Articular chondrocyte of knee joint (primary cell): ENCODE measurements at places on chromosomes 2 and 18. TPM values are rescaled to one million over a fixed set of nuclear protein-coding genes. Genes with fewer than 3 reads are reported as not detected.

Gene SRD5A2
- total RNA-seq = not detected in 2 replicates

Gene GPD2
- 96.6 and 110 TPM in 2 replicates for total RNA-seq

Gene IL36B
- total RNA-seq = not detected in 2 replicates

Gene MYL1
- total RNA-seq = 0.39 and 1.4 TPM in 2 replicates

Gene SAG
- not detected in 2 replicates for total RNA-seq

Gene UGT1A10
- total RNA-seq = not detected in 2 replicates

Gene LINC00305
- not detected in 2 replicates for total RNA-seq

Gene TFCP2L1
- total RNA-seq = under 0.01 and 0.13 TPM in 2 replicates

Gene PCARE
- not detected in 2 replicates for total RNA-seq

Gene LGALSL
- 8.3 and 9.8 TPM in 2 replicates for total RNA-seq

Gene SLC19A3
- total RNA-seq = 9.3 and 9.9 TPM in 2 replicates

Gene STK16
- 33.7 and 52.9 TPM in 2 replicates for total RNA-seq

Gene D2HGDH
- total RNA-seq = 11.7 and 11.8 TPM in 2 replicates

Gene SNORC
- total RNA-seq = 0.65 and 1.2 TPM in 2 replicates

Gene OTOF
- total RNA-seq = 0.13 and 0.22 TPM in 2 replicates

Gene TRIB2
- total RNA-seq = 22.6 and 54.2 TPM in 2 replicates

Gene SERPINB7
- 0.11 TPM in 1 of 2 replicates, not detected in the other for total RNA-seq

Gene ERMN
- 0.11 TPM in 1 of 2 replicates, not detected in the other for total RNA-seq

Gene RTP5
- not detected in 2 replicates for total RNA-seq

Gene TUBA4A
- 26.5 and 28.6 TPM in 2 replicates for total RNA-seq

Gene RAD51AP2
- total RNA-seq = under 0.01 TPM in 1 of 2 replicates, not detected in the other

Gene TANC1
- 14.9 and 31.6 TPM in 2 replicates for total RNA-seq

Gene TTR
- not detected in 2 replicates for total RNA-seq

Gene POTEC
- not detected in 2 replicates for total RNA-seq

Gene DGUOK
- 44.7 and 47.1 TPM in 2 replicates for total RNA-seq

Gene SERPINB3
- not detected in 2 replicates for total RNA-seq

Gene GAREM1
- total RNA-seq = 3.0 and 5.1 TPM in 2 replicates

Gene CNGA3
- total RNA-seq = 0.43 TPM in 1 of 2 replicates, not detected in the other

Gene ERBB4
- 0.13 and 0.22 TPM in 2 replicates for total RNA-seq

Gene RAMP1
- 6.8 TPM in 2 replicates for total RNA-seq

Gene LIPG
- 0.32 and 0.39 TPM in 2 replicates for total RNA-seq

Gene SCG2
- total RNA-seq = 5.4 and 6.8 TPM in 2 replicates

Gene ABCB11
- not detected in 2 replicates for total RNA-seq

Gene SP140
- 0.26 and 0.43 TPM in 2 replicates for total RNA-seq

Gene NEU2
- not detected in 2 replicates for total RNA-seq

Gene FLACC1
- total RNA-seq = 2.5 and 2.9 TPM in 2 replicates

Gene COL5A2
- total RNA-seq = 534 and 717 TPM in 2 replicates

Gene ING5
- total RNA-seq = 11.8 and 13.1 TPM in 2 replicates

Gene HNMT
- total RNA-seq = 31.5 and 63.0 TPM in 2 replicates

Gene SERPINB12
- not detected in 2 replicates for total RNA-seq

Gene RGPD3
- total RNA-seq = 0.65 and 1.2 TPM in 2 replicates

Gene CYS1
- total RNA-seq = 5.0 and 8.3 TPM in 2 replicates

Gene ELP2
- 112 and 129 TPM in 2 replicates for total RNA-seq
